Esophagus muscularis mucosa (tissue), 4 donors: ENCODE measurements at places on chromosomes 13 and 19. TPM values are rescaled to one million over a fixed set of nuclear protein-coding genes. Genes with fewer than 3 reads are reported as not detected.

GRCh38 chr19:5621311-5621944 lies 1.1 kb downstream of the SAFB2 start:
- H3K36me3 ChIP-seq = peaks cover 57% of the 10 kb centered on the region
- no peak for DNase-seq
- peak overlapping the region; percentile 98 for H3K27ac ChIP-seq
- no peaks in the 10 kb centered on the region for H3K27me3 ChIP-seq

GRCh38 chr13:106573868-106574267 lies 5.9 kb upstream of the ARGLU1 start:
- no peaks in the 10 kb centered on the region for H3K36me3 ChIP-seq
- peaks cover 5% of the 10 kb centered on the region for H3K4me1 ChIP-seq
- no peak overlapping the region for H3K4me3 ChIP-seq
- no peak for DNase-seq
- H3K27ac ChIP-seq = peak overlapping the region; percentile 4

DNA sequence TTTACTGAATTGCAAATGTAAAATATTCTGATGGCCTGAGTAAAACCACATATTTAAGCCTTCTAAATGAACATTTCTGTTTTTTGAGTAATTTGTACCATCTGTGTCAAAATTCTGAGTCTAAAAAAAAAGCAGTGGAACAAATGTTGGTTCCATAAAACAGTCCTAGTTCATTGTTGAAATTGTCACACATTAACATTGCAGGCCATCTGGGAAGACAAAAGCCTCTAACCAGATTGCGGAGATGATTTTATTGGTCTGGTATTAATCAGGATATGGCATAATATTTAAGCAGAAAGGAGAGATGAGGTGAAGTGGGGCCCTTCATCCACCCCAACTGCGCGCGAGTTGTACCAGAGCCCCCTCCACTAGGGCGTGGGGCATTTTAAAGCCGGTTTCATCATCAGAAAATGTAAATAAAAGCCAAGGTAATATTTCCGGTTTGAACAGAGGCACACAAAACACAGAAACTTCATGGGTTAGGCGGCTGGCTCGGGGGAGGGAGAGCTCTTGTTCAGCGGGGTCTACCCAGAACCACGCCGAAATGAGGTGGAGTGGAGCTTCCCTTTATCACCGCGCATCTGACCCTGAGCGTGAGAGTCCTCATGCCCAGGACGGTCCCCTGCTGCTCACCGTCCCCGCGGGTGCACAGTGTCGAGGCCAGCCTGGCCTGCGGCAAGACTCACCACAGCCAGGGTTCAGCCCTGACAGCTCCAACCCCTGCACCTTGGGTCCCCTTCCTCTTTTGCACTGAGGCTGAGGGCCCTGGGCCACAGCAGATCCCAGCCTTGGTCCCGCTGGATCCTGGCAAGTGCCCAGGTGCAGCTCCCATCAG lies 169.2 kb downstream of the URI1 start:
- no peak overlapping the region for H3K4me3 ChIP-seq
- no peaks in the 10 kb centered on the region for H3K36me3 ChIP-seq

Gene RXFP2
- 0.42 TPM for total RNA-seq

Gene ATF5
- 12.0 TPM for total RNA-seq
